ENCODE measurements at places on chromosomes 6 and 20. TPM values are rescaled to one million over a fixed set of nuclear protein-coding genes. Genes with fewer than 3 reads are reported as not detected.

FAM209B gene
- 0.49 TPM for total RNA-seq

SRMS gene
- total RNA-seq: 0.35 TPM

PDE7B gene
- 0.21 TPM for total RNA-seq

CRISP2 gene
- not detected for total RNA-seq

TNNC2 gene
- total RNA-seq: not detected

LTB gene
- 1.5 TPM for total RNA-seq

GSTA3 gene
- total RNA-seq: not detected

SLC25A27 gene
- total RNA-seq: 3.1 TPM

ANKRD6 gene
- total RNA-seq: 6.9 TPM

EYA2 gene
- total RNA-seq: 12.9 TPM

TP53TG5 gene
- not detected for total RNA-seq

OR2H1 gene
- total RNA-seq: not detected

FAM184A gene
- total RNA-seq: 0.14 TPM

EZR gene
- 247 TPM for total RNA-seq

SLC26A8 gene
- not detected for total RNA-seq
